ENCODE measurements at places on chromosomes 11 and 22.
A peak's percentile ranks its signal among the peaks of the same experiment; 100 is the strongest.

- peak; percentile 52 for DNase-seq
Measured at GRCh38 chr11:126636911-126637794, 281.7 kb downstream of the ST3GAL4 start.

- DNase-seq = peak; percentile 45
Measured at GRCh38 chr11:20397281-20397680, 9.8 kb downstream of the PRMT3 start.

- no peak for DNase-seq
Measured at GRCh38 chr11:70109006-70109405, 30.9 kb downstream of the ANO1 start.

GRCh38 chr11:119373921-119374631, 7.4 kb downstream of the USP2 start:
- peak; percentile 52 for DNase-seq

DNA sequence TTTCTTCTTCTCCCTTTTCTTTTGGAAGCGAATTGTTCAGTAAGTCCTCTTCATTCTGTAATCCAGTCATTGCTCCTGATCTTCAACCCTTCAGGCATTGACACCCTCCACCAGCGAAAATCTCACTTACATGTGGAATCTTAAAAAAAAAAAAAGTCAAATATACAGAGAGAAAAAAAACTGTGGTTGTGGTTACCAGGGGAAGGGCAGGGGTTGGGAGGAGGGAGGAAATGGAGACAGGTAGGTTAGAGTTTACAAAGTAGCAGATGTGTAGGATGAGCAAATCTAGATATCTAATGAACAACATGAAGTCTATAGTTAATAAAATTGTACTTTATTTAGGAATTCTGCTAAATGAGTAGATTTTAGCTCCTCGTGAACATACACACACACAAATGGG, 17.7 kb upstream of the TMEM123 start:
- no peak for DNase-seq

DNA sequence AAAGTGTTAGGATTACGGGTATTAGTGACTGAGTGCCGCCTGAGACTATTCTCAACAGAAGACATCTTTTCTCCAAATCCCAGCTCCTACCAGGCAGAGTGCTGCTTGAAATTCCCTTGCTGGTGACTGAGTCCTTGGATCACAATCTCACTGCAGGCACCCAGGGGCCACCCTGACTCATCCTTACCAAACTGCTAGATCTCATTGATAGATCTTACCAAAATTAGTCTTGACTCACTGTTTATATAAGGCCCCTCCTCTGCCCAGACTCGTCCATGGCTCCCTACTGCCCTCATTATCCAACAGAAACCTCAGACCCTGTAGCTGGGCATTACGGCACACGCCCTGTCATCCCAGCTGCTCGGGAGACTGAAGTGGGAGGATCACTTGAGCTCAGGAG, 14.7 kb downstream of the TBC1D10A start:
- peak; percentile 97 for DNase-seq

GRCh38 chr11:77726524-77726923, 88.9 kb upstream of the CLNS1A start:
- DNase-seq = no peak

GRCh38 chr11:46918788-46919513, 601 bp upstream of the LRP4 start:
- no peak for DNase-seq

Measured in RCC 7860 (cell line).